Vagina (tissue), 2 donors: ENCODE measurements at places on chromosomes 12 and 14. TPM values are rescaled to one million over a fixed set of nuclear protein-coding genes. Genes with fewer than 3 reads are reported as not detected.

DNA sequence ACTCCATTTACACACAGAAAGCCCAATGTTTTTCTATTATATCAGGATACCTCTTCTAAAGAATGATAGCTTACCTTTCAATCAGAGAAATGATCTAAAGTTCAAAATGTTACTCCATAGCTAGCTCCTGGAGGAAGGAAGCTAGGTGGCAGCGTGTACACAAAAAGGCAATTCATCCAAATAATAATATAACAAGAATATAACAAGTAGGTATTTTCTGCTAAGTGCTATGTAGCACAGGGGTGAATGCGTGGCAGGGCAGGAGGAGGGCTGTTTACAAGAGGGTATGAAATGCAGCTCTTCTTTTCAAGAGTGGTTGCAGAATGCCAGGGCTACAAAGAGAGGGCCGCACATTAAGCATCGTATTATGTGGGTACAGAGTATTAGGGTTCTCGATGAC is 663 bp upstream of the SNAPC1 start:
- DNase-seq = no peak

DNA sequence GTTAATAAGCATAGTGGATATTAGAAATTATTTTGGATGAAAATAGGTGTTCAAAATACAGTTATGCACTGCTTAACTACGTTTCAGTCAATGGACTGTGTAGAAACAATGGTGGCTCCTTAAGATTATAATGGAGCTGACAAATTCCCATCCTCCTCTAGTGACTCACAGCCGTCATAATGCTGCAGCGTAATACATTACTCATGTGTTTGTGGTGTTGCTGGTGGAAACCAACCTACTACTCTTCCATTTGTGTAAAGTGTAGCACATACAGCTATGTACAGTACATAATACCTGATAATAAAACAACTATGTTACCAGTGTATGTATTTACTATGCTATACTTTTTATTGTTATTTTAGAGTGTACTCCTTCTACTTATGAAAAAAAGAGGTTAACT is 111.2 kb upstream of the TMCC3 start:
- no peak for DNase-seq

GRCh38 chr14:24979725-24980239 is 70.2 kb downstream of the STXBP6 start:
- DNase-seq = peak; percentile 8

Gene ABCD2
- total RNA-seq = 1.5 TPM

Gene LUM
- total RNA-seq = 72.9 TPM
